ENCODE measurements at places on chromosomes 12 and 14.

- DNase-seq = no peak
Measured at GRCh38 chr12:40996091-40996490, 192.0 kb upstream of the PDZRN4 start.

DNA sequence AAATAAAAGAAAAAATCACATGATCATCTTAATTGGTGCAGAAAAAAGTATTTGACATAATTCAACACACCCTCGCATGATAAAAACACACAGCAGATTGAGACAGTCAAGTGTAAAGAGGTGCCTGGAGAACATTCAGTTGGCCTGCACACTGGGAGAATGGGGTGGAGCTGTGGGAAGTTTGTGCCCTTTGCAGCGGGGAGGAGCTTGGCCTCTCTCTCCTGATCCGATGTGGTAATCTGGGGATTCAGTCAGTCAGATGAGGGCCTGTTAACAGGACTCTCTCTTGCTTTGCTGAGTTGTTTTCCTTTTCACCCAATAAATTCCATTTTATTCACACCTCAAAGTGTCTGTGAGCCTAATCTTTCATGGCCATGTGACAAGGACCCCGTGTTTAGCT lies 5.9 kb downstream of the SERPINA6 start:
- DNase-seq = no peak

- no peak for DNase-seq
Measured at GRCh38 chr12:66735275-66735674, 56.4 kb upstream of the GRIP1 start.

GRCh38 chr12:94760786-94761185 lies 110.4 kb upstream of the TMCC3 start:
- DNase-seq = no peak

- DNase-seq = no peak
Measured at GRCh38 chr12:47824198-47824597, 4.5 kb upstream of the HDAC7 start.

DNA sequence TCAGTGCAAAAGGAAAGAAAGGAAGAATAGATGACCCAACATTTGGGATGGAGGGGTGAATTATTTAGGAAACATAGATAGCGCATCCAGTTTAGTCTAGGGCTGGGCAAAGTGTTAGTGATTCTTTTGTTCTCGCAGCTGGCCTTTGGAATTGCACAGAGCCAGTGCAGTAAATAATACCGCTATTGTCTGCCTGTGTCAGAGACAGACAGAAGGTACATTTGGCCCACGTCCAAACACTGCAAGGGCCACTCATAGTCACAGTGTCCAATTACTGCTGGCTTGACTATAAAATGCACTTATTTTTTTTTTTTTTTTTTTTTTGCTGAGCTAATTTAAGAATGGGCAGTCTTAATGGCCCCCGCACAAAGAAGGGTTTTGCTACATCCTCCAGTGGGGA lies 638.6 kb downstream of the BCL11B start:
- DNase-seq = no peak

GRCh38 chr12:54251667-54252284 lies 28.1 kb downstream of the CBX5 start:
- no peak for DNase-seq

GRCh38 chr12:8950221-8950527 lies 729 bp upstream of the M6PR start:
- no peak for DNase-seq

DNA sequence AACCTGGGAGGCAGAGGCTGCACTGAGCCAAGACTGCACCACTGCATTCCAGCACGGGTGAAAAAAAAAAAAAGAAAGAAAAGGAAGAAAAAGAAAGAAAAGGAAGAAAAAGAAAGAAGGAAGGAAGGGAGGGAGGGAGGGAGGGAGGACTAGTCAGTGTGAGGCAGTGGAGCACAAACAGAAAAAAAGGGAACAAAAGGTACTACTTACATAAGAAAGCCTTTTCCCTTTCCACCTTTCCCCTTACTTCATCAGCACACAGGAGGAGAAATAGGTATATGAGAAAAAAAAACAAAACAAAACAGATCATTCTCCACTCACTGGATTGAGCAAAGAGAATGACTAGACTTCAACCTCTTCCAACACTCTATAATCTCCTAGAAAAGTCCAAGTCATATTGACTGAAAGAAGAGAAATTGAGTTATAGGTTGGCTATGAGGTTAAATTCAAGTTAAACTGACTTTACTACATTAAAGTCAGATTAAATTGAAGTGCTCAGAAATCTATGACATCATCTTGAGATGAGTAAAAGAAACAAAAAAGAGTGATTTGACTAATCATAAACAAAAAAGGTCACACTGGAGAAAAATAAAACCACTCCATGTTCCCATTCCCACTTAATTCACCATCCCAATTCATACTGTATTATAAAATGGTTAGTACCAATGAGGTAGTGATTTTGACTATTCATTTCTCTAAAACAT lies 43.6 kb downstream of the NOVA1 start:
- no peak for DNase-seq

DNA sequence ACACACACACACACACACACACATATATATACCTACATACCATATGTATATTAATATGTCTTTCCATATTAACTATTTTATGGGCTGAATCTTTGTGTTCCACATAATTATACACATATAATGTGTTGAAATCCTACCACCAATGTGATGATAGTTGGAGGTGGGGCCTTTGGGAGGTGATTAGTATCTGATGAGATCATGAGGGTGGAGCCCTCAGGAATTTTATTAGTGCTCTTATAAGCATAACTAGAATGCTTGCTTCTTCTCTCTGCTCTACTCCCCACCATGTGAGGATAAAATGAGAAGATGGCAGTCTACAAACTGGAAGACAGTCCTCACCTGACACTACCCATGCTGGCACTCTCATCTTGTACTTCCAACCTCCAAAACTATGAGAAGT lies 1193.5 kb upstream of the FLRT2 start:
- DNase-seq = no peak

GRCh38 chr12:73067616-73068015 lies 795.4 kb downstream of the TRHDE start:
- DNase-seq = no peak

DNA sequence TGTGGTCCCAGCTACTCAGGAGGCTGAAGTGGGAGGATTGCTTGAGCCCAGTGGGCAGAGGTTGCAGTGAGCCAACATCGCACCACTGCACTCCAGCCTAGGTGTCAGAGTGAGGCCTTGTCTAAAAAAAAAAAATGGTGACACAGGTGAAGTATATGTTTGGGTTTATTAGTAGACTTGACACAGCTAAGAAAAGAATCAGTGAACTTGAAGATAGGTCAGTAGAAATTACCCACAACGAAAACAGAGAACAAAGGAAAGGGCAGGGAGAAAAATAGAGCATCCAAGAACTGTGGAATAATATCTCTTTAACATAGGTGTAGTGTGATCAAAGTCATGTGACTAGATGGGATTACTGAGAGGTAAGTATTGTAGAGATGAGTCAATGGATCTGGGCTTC lies 23.7 kb downstream of the ATF1 start:
- no peak for DNase-seq

- no peak for DNase-seq
Measured at GRCh38 chr14:99257673-99258221, 14.2 kb downstream of the BCL11B start.

GRCh38 chr12:12201274-12201758 lies 65.5 kb downstream of the LRP6 start:
- no peak for DNase-seq

GRCh38 chr14:70594461-70594860 lies 6.0 kb downstream of the MED6 start:
- DNase-seq = no peak

GRCh38 chr14:45185100-45185814 lies 49.5 kb downstream of the FANCM start:
- no peak for DNase-seq

GRCh38 chr12:43011383-43011926 lies 421.9 kb upstream of the PRICKLE1 start:
- DNase-seq = no peak

GRCh38 chr14:90191154-90191553 lies 65.2 kb upstream of the PSMC1 start:
- no peak for DNase-seq

GRCh38 chr14:54503486-54503885 lies 6.2 kb upstream of the CGRRF1 start:
- DNase-seq = no peak

DNA sequence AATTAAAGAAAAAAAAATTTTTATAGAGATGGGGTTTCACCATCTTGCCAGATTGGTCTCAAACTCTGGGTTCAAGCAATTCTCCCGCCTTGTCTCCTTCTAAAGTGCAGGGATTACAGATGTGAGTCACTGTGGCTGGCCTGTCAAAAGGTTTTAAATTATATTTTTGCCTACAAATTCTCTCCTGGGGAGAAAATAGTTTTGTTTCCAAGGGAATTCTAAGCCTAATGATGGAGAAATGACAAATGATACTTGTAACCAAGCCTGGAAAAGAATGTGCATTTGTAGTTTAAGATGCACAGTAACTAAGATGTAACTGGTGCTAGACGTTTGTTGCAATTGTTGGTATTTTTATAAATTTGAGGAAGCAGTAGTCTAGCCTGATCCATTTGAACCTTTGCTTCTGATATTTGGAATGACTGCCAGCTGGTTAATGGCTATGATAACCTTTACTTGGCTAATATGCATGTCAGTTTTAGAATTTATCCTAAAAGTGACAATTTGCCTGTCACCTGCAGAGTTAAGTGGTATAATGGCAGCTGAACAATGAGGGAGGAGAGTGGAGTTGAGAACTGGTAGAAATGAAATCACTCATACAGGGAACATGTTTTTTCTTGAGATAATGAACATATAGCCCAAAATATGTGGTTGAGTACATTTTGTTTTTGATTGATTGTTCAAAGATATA lies 148.0 kb downstream of the FUT8 start:
- no peak for DNase-seq

- DNase-seq = no peak
Measured at GRCh38 chr14:76195003-76195402, 43.3 kb downstream of the GPATCH2L start.

- no peak for DNase-seq
Measured at GRCh38 chr12:126994599-126994998, 1272.4 kb upstream of the TMEM132C start.

- DNase-seq = no peak
Measured at GRCh38 chr12:67447180-67447579, 178.0 kb downstream of the CAND1 start.

DNA sequence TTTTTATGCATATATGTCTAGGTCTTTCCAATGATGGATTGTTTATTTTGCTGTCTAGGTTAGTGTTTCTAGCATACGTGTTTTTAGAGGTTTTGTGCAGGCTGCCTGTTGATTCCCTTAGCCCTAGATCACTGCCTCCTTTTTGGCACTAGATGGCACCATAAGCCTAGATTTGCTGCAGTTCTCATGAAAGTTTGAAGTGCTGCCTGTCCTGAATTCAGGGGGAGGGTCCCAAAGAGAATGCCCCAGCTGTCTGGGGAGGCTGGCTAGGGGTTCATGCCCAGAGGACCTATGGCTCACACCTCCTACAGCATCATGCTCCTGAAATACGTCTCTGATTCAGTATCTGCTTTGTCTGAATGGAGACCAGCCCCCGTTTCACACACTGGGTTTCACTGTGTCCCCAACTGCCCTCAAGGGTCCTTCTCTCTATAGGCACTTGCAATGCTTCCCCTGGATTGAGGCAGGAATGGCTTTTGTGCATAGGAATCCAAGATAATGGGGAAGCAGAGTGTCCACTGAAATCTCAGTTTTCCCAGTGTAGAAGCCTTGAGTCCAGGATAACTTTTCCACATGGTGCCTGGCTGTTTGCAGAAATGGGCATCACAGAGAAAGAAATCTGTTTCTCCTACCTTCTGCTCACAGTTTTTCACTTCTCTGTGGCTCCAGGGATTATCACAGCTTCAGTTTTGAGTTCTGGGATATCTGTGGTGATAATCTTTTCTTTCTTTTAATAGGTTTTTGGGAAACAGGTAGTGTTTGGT lies 14.2 kb upstream of the TXNRD1 start:
- peak; percentile 20 for DNase-seq

GRCh38 chr14:38101679-38102078 lies 106.0 kb upstream of the SSTR1 start:
- DNase-seq = no peak

GRCh38 chr12:121060149-121061001 lies 21.3 kb upstream of the OASL start:
- DNase-seq = peak; percentile 53

DNA sequence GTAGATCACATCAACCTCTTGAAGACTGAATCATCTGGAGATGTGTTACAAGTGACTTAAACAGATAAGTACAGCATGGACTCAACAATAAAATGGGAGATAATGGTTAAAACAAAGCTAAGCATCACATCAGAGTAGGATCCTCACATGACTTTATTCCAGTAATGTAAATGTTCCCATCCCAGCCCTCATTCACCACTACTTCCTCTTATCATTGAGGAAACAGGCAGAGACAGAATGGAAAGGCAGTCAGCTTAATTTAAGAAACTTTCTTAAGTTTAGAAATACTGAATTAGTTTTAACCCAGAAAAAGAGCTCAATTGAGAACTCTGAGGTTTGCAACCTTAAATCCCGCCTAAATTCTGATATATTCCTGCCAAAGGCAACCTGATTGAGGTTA lies 1.2 kb upstream of the ALG10 start:
- no peak for DNase-seq

DNA sequence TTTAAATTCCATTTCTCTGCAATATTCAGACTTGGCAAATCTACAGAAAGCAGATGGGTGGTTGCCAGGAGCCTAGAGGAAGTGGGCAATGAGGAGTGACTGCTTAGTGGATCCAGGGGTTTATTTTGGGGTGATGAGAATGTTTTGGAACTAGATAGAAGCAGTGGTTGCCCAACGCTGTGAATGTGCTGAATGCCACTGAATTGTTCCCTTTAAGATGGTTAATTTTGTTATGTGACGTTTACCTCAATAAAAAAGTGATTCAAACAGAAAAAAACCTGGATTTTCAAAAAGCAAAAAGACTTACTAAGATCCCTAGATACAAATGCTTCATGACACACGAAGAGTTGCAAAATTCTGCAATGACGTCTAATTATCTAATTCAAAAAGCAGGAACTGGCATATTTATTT lies 34.2 kb downstream of the DAO start:
- no peak for DNase-seq

DNA sequence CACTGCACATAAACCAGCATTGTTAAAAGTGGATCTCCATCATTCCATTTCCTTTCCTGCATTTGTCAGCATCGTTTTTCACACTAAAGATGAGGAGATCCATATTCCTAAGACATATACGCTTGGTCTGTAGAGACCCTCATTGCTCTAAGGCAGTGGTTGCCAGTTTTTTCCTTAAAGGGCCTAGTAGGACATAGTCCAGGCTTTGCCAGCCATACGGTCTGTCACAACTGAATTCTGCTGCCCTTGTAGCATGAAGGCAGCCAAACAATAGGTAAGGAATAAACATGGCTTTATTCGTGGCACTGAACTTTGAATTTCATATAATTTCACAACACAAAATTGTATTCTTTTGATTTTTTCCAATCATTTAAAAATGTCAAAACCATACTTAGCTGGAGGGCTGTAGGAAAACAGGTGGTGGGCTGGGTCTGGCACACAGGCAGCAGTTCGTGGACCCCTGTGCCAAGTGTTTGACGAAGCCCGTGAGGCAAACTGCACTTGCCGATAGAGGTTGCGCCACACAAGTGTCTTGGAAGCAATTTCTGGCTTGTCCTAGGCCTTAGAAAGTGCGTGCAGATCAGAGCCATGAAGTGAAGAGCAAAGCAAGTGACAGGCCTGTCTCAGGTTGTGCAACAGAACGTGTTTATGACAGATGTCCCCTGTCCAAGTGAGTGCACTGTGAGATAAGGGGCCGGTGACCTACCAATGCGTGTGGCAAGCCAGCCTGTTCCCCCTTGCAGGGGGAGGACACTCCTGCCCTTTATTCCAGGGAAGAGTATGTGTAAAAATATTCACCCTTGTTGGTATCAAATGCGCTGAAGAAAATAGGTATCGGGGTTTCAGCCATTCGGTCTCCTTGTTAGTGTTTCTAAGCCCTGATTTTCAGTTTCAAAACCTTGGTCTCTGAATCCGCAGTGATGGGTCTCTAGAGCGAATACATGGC lies 916 bp upstream of the CHPT1 start:
- no peak for DNase-seq

Data from activated effector memory CD4-positive, alpha-beta T cell treated with Interleukin-2 at 50 U/mL for 16 hours (primary cell).